ENCODE measurements at places on chromosomes 7 and 10.

DNA sequence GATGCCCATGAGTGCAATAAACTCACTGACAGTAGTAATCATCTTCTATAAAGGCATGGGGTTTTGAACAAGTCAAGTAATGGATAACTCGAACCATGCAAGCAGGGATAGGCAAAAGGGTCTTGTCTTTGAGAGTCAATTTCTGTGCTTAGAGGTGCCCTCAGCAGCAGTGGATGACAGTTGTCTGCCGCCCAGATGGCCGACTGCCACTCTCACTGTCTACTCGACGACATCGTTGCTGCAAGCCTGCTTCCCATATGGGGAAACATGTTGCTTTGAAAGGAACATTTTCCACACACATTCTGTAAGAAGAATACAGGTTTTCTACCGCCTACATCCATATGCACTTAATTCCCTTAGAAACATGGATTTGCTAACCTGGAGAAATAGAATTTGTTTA, 236.3 kb upstream of the DKK1 start:
- no peak for ATAC-seq

- no peak for ATAC-seq
These were observed 7.4 kb downstream of the MAT1A start for GRCh38 chr10:80281784-80282765.

DNA sequence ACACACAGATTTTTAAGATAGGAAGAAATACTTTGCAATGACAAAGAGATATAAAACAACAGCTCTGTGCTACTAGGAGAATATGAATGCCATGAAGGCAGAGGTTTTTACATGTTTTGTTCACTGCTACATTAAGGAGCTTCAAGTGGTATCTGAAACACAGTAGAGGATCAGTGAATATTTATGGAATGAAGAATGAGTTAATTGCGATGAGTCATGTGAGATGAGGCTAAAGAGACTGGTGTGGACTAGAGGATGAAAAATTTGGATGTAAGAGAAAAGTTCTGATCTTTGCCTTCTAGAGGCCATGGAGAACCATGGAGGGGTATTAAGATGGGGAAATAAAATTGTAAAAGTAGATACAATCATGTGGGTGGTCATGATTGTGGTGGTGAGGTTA, 434.2 kb downstream of the PHTF2 start:
- no peak for ATAC-seq

- ATAC-seq = no peak
These were observed 132.6 kb downstream of the DNAJB6 start for GRCh38 chr7:157469181-157470016.

GRCh38 chr10:124339119-124340032, 79.3 kb downstream of the OAT start:
- no peak for ATAC-seq

GRCh38 chr7:96739609-96740008, 30.0 kb upstream of the SEM1 start:
- ATAC-seq = no peak

DNA sequence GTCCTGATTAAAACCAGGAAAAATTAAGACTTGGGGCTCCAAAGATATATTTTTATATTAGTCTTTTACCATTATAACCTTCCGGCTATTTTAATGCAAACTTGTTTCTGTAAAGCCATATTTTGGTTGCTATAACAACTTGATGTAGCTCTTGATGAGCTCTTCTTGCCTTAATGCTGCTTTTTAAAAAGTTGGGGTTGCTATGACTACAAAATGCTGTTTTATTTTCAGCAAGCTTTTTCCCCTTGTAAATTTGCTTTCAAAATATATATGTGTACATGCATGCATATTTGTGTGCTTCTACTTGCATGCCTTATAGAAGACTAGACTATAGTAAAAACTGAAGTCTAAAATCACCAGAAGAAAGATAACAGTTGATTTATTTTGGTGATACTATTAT, 99.7 kb downstream of the CSTF2T start:
- ATAC-seq = no peak

- ATAC-seq = no peak
These were observed 28.4 kb downstream of the PFKFB3 start for GRCh38 chr10:6231146-6231545.

DNA sequence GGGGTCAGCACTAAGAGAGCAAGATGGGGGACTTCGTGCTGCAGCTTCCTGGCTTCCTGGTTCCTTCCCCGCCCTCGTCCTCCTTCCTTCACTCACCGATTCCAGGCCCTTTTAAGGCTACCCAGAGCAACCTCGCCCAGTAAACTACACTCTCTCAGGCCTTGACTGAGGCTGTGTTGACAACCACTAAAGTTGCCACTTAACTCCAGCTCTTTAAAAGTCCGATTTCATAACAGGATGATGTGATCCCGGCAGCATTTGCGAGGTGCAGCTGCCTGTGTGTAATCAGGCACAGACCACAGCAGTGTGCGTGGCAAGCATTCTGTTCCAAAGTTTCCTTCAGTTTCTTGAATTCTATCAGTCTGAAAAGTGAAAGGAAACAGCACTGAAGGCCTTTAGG, 110.6 kb downstream of the RAB11FIP2 start:
- no peak for ATAC-seq

- no peak for ATAC-seq
These were observed 132.1 kb upstream of the DPP6 start for GRCh38 chr7:153920126-153920525.

Data from activated CD4-positive, CD25-positive, alpha-beta regulatory T cell treated with anti-CD3 and anti-CD28 coated beads, Interleukin-2, amount 50 U/mL, for 24 hours (primary cell).